CD4-positive, alpha-beta T cell treated with Interleukin-21 for 1 hour (primary cell): ENCODE measurements at places on chromosomes 12 and 14.

GRCh38 chr14:105411017-105411941, 8.3 kb upstream of the MTA1 start:
- no peak for DNase-seq

DNA sequence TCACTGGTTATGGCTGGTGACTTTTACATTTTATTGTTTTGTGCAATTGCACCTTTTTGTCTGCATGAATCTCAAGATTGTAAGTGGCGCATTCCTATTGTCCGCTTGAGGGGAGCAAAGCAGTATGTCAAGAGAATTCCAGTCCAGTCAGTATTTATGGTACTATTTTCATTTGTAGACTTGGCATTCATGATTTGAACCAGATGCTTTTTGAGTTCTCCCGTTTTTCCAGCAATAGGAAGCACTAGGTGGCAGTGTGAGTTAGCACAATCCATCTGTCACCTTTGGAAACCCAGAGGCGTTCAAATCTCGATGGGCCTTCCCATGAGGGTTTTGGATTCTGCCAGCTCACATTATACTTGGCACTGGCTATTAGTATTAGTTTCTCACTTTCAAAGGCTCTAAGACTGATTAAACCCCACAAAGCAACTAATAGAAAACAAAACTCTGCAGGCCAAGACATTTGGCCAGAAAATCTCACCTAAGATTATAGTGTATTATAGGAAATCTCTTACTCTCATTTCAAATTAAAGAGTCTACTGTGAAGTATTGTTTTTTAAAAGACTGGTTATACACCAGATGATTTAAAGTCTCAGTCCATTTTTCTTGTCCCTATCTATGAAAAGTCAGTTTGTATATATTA, 2.2 kb downstream of the DACT1 start:
- DNase-seq: no peak

GRCh38 chr14:105340821-105341733, 26.5 kb downstream of the PACS2 start:
- no peak for DNase-seq

- DNase-seq: no peak
Measured at GRCh38 chr12:103676893-103677292, 89.8 kb downstream of the STAB2 start.

- DNase-seq: no peak
Measured at GRCh38 chr14:91164676-91165075, 50.8 kb downstream of the DGLUCY start.

DNA sequence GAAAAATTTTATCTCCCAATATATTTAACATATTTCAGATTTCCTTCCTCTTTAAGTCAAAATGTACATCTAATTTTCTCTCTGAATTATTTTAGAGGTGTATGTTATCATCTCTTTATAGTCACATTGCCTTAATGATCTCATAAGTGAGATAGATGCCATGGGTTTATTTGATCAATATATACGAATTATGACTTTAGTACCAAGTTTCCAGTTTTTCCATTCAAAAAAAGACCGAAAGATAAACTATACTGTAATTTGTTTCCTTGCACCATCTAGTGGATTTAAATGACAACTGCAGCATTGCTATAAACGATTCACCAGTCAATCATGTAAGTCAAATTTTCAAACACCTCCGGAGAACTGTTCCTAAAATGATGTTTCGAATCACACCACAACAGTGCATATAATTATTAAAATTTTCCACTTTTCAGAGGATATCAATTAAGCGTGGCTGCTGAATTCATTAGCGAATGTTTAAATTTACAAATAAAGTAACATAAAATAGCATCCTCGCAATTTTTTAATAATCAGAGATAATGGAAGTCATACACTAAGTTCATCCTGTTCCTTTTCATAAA, 419 bp upstream of the ATXN7L3B start:
- peak; percentile 73 for DNase-seq

DNA sequence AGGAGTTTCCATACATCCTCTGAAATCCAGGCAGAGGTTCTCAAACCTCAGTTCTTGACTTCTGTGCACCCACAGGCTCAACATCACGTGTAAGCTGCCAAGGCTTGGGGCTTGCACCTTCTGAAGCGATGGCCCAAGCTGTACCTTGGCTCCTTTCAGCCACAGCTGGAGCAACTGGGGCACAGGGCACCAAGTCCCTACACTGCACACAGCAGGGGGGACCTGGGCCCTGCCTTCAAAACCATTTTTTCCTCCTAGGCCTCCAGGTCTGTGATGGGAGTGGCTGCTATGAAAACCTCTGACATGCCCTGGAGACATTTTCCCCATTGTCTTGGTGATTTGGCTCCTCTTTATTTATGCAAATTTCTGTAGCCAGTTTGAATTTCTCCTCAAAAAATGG, 10.6 kb downstream of the AREL1 start:
- DNase-seq: no peak

GRCh38 chr14:76050797-76051392, 65.3 kb downstream of the IFT43 start:
- peak; percentile 64 for DNase-seq

GRCh38 chr14:104087981-104088850, 2.7 kb downstream of the ASPG start:
- DNase-seq: no peak

GRCh38 chr12:56816491-56816890, 53.4 kb downstream of the HSD17B6 start:
- DNase-seq: no peak

DNA sequence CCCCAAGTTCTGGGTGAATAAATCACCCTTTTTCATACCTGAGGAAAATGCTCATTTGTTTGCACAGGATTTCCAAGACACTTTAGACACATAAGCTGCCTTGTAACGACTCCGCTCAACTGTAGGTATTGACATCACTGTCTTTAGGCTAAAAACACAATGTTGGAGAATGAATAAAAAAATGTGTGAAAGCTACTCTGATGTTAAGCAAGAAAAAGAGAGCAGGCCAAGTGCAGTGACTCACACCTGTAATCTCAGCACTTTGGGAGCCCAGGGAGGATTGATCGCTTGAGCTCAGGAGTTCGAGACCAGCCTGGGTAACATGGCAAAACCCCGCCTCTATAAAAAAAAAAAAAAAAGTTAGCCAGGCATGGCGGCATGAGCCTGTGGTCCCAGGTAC, 11.1 kb upstream of the CIPC start:
- DNase-seq: no peak

DNA sequence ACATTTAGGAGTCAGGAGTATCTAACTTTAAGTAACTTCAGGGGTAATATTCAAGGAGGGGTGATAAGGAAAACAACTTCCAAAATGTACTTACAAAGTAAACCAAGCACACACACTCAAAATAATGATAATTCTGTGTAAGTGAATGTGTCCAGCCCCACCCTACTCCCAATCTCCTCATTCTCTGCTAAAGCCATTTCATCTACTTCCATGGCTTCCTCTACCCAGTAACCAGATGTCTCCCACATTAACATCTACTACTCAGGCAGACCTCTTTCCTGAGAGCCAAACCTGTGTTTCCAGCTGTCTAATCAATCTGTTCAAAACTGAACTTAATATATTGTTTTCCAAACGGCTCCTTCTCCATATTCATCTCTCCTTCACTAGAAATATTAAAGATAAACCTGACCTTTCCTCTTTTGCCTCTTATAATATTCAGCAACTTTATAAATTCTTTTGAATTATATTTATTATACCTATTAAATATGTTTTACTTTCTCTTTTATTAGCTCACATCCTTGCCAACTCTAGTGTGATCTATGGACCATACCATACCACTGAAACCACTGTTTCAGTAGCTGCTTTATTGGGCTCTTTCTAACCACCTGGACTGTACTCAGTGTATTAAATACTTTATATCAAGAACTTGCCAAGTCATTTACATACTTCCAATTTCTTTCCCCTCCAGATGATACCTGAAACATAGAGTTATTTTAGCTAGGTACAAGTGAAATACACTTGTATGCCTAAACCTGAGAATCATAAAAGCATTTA, 170.7 kb downstream of the PPFIA2 start:
- no peak for DNase-seq

- DNase-seq: peak; percentile 46
Measured at GRCh38 chr14:81192594-81192993, 28.2 kb downstream of the GTF2A1 start.

GRCh38 chr14:43200519-43200918, 1306.6 kb downstream of the FSCB start:
- DNase-seq: no peak

GRCh38 chr12:45008211-45008610, 42.7 kb downstream of the DBX2 start:
- DNase-seq: no peak

DNA sequence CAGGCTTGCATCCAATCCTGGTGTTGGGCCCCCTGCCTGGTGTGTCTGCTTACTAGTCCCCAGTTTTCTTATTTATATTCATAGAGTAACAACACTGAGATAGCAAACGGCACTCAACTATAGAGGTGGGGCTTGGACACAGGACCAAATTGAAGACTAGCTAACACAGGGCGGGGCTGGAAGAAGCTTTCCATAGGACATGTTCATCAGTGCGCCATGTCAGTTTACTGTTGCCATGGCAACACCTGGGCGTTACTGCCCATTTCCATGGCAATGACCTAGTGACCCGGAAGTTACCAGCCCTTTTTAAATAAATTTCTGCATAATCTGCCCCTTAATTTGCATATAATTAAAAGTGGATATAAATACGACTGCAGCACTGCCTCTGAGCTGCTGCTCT, 275.5 kb upstream of the TMEM132C start:
- DNase-seq: no peak

GRCh38 chr14:103719751-103720150, 4.1 kb downstream of the ZFYVE21 start:
- DNase-seq: no peak

DNA sequence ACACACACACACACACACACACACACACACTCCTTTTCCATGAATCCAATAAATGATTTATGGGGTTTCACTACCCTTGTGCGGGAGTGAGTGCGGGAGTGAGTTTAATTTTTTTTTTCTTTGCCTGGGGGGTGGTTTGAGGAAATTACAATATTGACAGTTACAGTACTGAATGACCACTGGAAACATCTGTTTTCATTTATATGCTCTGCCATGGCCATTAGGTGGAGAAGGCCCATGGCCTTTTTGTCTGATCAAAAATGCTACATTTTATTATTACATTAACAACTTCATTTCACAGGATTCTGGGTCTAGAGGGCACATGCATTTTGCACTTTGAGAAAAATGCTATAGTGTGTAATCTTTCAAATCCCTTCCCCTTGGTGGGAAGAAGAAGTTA, 5.9 kb downstream of the TBX3 start:
- DNase-seq: no peak

DNA sequence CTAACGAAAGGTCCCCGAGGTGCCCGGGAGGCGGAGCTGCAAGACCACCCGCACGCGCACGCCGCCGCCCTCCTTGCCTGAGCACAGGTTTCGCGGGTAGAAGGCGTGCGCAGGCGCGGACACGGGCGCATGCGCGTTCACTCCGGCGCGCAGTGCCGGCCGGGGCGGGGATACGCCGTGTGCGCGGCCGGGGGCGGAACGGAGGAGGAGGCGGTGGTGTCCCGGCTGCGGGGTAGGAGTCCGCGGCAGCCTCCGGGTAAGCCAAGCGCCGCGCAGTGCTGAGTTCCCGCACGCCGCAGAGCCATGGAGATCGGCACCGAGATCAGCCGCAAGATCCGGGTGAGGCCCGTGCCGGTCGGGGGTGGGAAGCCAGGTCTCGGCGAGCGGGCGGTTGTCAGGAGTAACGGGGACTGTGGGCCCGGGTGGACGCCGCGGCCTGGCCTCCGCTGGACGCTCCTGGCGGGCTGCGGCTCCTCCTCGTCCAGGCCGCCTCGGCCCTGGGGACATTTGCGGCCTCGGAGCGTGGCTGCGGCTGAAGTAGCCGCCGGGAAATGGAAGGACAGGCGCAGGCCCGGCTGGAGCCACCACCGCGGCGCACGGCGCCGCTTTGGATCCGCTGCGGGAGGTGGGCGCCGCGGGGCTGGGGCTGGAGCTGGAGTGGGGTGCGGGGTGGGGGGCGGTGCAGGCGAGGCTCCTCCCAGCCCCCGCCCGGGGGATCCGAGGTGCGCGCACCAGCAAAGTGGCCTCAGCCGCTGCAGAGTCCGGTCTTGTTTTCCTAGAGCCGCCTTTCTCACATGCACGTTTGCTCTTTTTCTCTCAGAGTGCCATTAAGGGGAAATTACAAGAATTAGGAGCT, at the start of gene ZC3H14:
Gene ZC3H14 (plus strand): TSS at position 207 of the 856 bp plus-strand sequence. CDS start 97 bp downstream, at position 304.
- peak; percentile 90 for DNase-seq

GRCh38 chr12:49033611-49034285, 15.2 kb upstream of the PRKAG1 start:
- no peak for DNase-seq

- no peak for DNase-seq
Measured at GRCh38 chr14:44649061-44649460, 142.0 kb upstream of the FSCB start.

GRCh38 chr12:77916276-77916675, 85.6 kb downstream of the NAV3 start:
- no peak for DNase-seq

- peak; percentile 19 for DNase-seq
Measured at GRCh38 chr14:75615200-75615599, 36.8 kb downstream of the FLVCR2 start.

GRCh38 chr12:9906873-9907272, 25.3 kb downstream of the CLEC2A start:
- DNase-seq: peak; percentile 65

DNA sequence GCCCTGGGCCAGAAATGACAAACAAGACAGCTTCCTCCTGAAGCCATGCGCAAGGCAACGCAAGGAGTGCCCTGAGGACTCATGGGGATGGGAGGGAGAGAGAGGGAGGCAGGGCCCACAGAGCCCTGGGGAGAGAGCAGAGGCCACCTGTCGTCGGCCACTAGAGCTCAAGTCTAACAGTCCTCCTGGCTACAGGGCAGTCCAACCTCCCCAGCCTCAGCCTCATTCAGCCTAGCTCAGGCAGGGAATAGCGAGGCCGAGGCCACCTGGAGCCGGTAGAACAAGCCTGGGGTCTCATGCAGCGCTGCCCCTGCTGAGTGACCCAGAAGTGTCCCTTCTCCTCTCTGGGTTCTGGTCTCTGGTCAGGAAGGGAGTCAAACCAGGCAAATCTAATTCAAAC, 69.5 kb downstream of the BCL11B start:
- no peak for DNase-seq

- no peak for DNase-seq
Measured at GRCh38 chr14:99808515-99808914, 15.3 kb downstream of the EML1 start.

GRCh38 chr14:90555126-90556011, 158.5 kb downstream of the CALM1 start:
- no peak for DNase-seq

- no peak for DNase-seq
Measured at GRCh38 chr12:82682326-82682725, 4.4 kb upstream of the TMTC2 start.

- DNase-seq: no peak
Measured at GRCh38 chr12:34526946-34527345, 504.6 kb downstream of the ALG10 start.
